ENCODE measurements at places on chromosomes 1 and 21. TPM values are rescaled to one million over a fixed set of nuclear protein-coding genes. Genes with fewer than 3 reads are reported as not detected.

NOS1AP gene
- 0.73 TPM for polyA plus RNA-seq

DNA sequence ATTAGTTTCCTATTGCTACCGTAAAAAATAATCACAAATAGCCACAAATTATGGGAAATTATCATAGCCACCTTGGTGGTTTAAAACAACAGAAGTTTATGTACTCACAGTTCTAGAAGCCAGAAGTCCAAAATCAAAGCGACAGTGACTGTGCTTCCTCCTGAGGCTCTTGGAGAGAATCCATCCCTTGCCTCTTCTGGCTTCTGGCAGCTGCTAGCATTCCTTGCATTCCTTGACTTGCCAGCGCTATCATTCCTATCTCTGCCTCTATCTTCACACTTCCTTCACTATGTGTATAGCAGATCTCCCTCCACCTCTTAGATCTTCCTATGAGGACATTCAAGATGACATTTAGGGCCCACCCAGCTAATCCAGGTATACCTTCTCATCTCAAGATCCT is 180.1 kb upstream of the USP25 start:
- DNase-seq = no peak
- no peak overlapping the region for H3K4me3 ChIP-seq
- no peaks in the 10 kb centered on the region for H3K27me3 ChIP-seq
- H3K27ac ChIP-seq = no peak overlapping the region
- H3K4me1 ChIP-seq = no peaks in the 10 kb centered on the region

- peaks cover 15% of the 10 kb centered on the region for H3K36me3 ChIP-seq
- no peaks in the 10 kb centered on the region for H3K27me3 ChIP-seq
- H3K27ac ChIP-seq = no peak overlapping the region
- H3K4me1 ChIP-seq = no peaks in the 10 kb centered on the region
- no peak overlapping the region for H3K4me3 ChIP-seq
These were observed 7.5 kb downstream of the S100A11 start for GRCh38 chr1:152029144-152029928.

DNA sequence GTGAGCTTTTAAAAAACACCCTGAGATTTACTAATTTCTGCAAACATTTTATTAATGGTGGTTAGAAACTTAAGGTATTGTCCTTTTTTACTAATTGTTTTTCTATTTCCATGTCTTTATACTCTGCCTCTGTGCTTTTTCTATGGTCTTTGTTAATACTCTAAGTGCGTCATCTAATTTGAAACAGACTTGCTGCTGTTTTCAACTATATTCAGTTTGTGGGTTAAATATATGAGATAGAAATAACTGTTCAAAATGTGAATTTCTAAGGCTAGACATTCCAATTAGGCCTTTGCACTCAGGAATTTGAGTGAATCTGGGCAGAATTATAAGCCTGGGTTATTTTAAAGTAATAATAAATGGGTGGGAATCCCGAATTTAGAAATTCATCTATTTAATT is 82.4 kb upstream of the COL11A1 start:
- no peak overlapping the region for H3K27ac ChIP-seq
- no peak overlapping the region for H3K4me3 ChIP-seq
- H3K27me3 ChIP-seq = no peaks in the 10 kb centered on the region
- no peaks in the 10 kb centered on the region for H3K36me3 ChIP-seq

DNA sequence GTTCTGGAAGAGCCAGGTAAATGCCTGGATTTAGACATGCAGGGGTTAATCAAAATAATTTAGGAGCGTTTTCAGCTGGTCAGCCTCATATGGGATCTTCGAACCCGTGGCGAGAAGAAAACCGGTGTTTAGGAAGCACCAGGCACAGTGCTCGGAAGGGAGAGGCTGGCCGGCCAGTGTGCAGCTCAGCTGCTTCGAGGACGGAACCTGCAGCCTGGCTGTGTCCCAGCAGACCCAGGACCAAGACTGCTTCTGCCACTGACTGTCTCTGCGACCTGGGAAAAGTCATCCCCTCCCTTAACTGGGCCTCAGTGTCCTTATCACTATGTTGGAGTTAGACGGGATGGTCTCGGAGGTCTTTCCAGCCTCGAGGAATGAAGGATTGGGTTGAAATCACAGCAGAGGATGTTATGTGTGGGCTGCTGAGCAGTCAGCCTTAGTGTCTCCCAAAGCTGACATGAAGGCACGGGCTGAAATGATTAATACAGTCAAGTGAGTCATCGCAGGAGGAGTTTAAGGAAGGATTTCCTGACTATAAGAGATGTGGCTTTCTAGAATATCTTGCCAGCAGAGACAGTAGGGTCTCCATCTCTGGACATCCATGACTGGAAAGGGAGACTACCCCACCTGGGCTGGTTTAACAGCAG is 20.8 kb downstream of the PPFIA4 start:
- no peaks in the 10 kb centered on the region for H3K27me3 ChIP-seq
- no peak overlapping the region for H3K4me3 ChIP-seq
- H3K4me1 ChIP-seq = peaks cover 2% of the 10 kb centered on the region
- DNase-seq = no peak
- H3K36me3 ChIP-seq = no peaks in the 10 kb centered on the region

DNA sequence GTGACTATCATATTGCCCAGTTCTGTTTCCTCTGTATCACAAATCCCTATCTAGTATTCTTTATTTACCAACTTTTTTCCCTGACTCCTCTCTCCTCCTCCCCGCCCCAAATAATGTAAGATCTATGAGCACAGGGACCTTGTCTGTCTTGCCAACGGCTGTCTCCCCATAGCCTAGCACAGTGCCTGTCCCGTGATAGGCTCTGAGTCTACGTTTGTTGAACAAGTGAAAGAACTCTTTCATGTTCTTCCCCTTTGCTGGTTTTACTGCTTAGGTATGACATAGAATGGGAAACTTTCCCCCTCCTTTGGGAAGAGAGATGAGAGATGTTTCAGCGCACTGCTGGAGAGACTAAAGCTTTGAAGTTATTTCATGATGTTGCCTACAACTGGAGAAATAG is 367.0 kb downstream of the PRDM2 start:
- DNase-seq = no peak
- no peaks in the 10 kb centered on the region for H3K27me3 ChIP-seq
- peaks cover 2% of the 10 kb centered on the region for H3K4me1 ChIP-seq
- no peak overlapping the region for H3K4me3 ChIP-seq

Measured in lung (tissue), 17 donors.